Head of caudate nucleus (tissue), 42 donors: ENCODE measurements at places on chromosomes 4 and X.
A peak's percentile ranks its signal among the peaks of the same experiment; 100 is the strongest.

DNA sequence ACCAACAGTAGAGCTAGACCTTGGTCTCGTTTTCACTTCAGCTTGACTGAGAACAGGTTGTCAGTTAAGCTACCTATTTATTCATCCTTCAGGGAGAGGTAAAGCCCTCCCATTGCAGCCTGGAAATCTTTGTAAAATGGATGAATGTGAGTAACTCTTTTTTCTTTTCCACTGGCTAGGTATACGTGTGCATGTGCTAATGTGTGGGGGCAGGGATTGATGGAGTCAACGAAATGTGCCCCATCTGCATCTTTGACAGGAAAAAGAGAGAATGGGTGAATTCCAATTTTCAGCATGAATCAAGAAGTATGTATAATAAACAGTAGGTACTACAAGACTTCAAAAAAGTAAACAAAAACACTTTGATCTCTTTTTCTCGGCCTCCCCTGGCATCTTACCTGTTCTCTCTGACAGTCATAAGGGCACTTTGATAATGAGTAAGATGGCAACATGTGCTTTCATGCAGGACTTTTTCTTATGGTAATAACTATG is at the start of gene IL21:
Gene IL21 (minus strand): TSS at position 51 of the 492 bp plus-strand sequence. CDS start 55 bp downstream, outside the sequence.
- no peak for DNase-seq

- DNase-seq = no peak
These were observed 2.6 kb downstream of the TMEM35A start for GRCh38 chrX:101081231-101081630.

DNA sequence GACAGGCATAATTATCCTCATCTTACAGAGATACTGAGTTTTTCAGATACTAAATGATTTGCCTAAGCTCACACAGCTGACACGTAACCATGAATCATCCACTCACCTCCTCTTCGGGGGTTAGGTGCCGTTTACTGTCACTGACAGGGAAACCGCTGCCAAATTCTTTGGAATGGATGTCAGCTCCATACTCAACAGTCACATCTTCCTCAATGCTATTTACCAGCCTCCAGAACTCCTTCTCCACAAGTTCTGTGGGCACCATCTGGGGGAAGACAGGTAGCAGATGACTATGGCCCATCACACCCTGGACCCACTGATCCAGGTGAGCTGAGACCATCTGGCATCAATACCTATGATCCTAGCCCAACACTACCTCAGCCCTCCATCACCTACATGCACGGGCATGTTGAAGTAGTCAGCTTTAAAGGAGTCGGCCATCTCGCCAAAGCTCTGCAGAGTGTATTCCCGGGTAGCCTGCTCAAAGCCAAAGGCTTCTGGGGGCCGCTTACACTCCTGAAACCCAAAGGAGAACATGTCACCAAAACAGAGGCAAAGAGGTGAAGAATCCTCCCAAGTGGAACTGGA is 13.5 kb downstream of the KDM5C start:
- DNase-seq = no peak

GRCh38 chr4:83862471-83862870 is 326.6 kb downstream of the GPAT3 start:
- no peak for DNase-seq

DNA sequence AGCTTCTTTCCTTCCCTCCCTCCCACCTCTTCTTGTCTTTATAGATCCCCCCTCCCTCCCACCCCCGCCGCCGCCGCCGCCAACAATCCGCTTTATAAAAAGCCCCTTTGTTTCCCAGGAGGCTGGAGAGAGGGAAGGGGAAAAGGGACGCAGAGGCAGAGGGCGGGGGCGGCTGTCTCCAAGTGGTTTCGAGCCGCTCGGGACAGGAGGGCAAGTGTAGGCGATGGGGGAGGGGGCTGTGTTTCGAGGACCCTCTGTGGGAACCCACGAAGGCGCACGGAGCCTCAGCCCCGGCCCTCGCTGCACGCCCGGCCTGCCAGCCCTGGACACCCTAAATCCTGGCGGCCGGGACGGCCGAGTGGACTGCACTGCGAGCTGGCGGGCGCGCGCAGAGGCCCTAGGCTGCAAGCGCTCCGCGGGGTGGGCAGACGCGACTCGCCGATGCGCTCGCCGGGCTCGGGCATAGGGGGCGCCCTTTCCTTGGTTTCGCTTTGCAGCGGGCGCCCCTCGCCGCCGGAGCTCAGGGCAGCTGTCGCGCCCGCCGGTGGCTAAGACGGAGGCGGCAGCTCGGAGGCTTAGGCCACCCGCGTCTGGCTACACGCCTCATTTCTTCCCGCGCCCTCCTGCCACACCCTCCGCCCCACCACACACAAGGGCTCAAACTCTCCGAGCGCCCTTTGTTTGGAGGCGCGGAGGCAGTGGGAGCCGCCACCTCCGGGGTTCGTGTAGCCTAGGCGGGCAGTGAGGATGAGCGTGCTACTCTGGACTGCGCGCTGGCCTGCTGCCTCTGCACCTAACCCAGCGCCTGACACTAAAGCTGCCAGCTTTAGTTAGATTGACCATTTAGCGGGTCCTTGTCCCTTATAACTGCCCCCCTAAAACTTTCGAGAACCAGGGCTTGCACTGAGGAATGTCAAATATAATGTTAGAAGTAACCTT is 2.2 kb downstream of the MAMLD1 start:
- DNase-seq = peak; percentile 90

DNA sequence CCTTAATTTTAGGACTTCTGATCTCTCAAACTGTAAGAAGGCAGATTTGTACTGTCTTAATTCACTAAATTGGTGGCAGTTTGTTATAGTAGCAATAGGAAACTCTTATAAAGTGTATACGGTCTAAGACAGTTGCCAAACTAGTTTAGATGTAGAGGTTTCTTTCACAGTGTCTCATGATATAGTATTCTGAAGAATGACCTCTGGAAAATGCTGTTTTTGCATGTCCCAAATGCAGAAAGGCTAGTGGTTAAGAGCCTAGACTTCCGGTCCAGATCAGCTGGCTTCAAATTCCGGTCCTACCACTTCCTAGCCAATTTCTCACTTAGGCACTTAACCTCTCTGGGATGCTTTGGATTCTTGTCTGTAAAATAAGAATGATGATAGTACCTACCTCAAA is 538.5 kb downstream of the CENPC start:
- DNase-seq = no peak

DNA sequence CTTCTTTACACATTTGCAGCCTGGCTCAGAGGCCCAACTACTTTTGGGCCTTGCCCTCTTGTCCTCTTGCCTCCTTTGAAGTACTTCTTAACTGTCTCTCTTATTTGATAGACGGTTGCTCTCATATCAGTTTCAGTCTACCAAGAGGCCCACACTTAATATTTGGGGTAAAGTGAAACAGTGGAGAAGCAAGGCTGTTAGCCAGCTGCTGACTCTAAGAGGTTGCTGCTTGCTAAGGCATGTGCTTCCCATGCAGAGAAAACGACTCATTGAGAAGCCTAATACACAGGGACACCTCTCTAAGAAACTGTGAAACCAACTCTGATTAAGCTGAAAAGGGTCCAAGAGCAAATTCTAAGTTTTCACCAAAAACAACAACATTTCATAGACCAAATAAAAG is 94.6 kb downstream of the PPP3CA start:
- DNase-seq = no peak

- no peak for DNase-seq
These were observed 190.3 kb upstream of the KLHL4 start for GRCh38 chrX:87327267-87327666.

- DNase-seq = no peak
These were observed 26.7 kb upstream of the GPRIN3 start for GRCh38 chr4:89334311-89334710.

DNA sequence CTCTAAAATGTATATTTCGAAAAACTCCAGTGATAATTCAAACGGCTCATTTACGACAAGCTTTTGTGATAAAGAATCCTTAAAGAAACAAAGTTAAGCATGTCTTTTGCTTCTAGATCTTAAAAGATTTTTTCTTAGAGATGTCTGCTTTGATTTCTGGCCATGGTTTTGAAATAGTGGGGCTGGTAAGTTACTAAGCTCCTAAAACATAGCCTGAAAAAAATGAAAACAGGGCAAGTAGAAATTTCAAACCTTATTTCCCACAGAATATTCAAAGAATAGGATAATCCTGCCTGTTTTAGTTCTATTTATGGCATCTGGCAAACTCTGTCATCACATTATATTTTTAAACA is 318.3 kb downstream of the ARHGAP24 start:
- DNase-seq = no peak

DNA sequence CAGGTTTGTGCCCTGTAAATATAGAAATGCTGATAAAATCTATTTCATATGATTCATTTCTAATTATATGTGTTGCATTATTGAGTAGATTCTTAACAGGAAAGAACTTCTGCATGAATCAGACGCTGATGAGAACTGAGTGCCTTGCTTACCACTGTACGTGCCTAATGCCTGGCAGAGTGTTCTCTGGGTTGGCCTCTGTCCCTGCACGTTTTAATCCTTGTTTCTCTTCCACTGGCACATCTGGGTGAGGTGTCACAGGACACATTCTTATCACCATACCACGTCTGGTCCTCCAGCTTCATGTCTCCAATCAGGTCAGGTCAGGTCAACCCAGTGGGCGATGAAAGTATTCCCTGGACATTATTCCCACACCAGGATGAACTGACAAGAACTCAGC is 53.6 kb downstream of the KLF3 start:
- no peak for DNase-seq

DNA sequence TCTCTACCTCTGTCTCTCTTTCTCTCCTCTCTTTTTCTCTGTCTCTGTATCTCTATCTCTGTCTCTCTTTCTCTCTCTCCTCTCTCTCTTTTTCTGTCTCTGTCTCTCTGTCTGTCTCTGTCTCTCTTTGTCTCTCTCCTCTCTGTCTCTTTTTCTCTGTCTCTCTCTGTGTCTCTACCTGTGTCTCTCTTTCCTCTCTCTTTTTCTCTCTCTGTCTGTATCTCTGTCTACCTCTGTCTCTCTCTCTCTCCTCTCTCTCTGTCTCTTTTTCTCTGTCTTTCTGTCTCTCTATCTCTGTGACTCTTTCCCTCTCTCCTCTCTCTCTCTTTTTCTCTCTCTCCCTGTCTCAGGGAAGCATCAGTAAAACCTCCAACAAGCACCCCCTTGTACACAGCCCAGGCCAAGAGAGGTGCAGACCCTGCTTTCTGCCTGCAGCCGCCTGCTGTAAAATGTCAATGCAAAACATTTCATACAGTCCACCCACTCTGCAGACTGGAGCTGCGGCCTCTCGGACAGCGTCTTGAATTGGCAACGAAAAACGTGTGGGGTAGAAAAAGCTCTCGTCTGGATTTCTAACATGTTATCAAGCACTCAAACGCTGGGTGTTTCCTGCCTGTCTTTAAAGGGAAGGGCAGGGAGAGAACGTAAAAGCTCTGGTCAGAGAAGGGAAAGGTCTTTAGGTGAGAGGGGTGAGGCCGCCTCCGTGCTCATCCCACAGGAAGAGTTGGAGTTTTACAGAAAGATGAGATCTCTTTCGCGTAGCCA is 3.7 kb upstream of the SHOX start:
- DNase-seq = no peak

GRCh38 chrX:69014200-69014599 is 151.1 kb downstream of the PJA1 start:
- DNase-seq = no peak

DNA sequence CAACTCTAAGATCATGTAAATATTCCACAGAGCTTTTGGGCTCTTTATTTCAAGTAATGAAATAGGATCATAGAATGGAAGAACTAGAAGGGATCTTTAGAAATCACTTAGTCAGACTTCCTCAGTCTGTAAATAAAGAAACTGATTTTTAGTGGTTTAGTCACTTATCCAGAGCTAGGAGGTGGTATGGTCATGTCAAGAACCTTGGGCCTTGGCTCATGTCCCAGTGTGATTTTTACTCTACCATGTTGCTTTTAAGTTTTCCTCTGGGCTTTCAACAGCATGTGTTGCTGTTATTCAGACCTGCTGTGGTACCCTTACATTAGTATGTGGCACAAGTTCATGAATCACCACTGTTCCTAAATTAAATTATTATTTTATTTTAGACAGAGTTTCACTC is 184.9 kb downstream of the FRAS1 start:
- no peak for DNase-seq

- no peak for DNase-seq
These were observed 66.1 kb downstream of the BMP3 start for GRCh38 chr4:81096566-81096965.

DNA sequence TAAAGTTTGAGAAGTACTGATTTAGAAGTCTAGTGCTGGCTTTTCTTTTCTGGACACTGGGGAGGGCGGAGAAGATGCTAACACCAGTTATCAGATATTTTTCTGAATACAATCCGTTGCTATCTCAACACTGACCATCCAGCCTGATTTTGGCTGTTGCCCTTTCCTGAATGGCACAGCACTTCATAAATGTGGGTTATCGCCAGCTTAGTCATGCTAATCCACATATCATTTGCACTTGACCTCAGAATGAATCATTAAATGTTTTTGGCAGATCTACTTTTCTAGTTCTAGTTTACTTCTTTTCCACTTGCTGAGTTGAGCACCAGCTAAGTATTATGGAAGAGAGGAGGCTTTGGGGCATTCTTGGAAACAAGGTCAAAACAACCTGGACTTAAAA is 60.8 kb upstream of the ESX1 start:
- DNase-seq = no peak

DNA sequence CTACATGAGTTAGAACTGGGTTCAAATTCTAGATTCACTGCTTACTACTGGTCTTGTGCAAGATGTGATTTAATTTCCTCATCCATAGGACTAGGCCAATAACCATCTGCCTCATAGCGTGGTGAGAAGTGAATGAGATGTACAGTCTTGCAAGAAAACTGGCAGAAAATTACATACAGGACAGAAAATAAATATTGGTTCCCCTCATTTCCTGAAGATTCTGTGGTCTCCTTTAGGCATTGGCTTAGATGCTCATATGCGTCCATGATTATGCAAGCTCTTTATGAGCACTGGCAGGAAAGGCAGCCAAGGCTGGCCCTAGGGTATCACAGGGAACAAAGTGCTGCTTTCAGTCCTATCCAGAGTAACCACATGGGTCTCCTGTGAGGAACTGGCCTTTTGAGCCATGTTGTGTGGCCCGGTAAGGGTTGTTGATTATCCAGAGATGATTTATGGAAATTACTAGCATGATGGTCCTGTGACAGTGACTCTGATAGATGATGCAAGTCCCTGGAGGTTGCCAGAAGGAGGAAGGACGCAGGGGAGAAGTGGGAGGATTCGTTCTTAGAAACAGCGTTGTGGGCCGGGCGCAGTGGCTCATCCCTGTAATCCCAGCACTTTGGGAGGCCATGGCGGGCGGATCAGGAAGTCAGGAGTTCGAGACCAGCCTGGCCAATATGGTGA is 9.9 kb upstream of the MOB1B start:
- DNase-seq = no peak
